ENCODE measurements at places on chromosomes 1 and 21.

DNA sequence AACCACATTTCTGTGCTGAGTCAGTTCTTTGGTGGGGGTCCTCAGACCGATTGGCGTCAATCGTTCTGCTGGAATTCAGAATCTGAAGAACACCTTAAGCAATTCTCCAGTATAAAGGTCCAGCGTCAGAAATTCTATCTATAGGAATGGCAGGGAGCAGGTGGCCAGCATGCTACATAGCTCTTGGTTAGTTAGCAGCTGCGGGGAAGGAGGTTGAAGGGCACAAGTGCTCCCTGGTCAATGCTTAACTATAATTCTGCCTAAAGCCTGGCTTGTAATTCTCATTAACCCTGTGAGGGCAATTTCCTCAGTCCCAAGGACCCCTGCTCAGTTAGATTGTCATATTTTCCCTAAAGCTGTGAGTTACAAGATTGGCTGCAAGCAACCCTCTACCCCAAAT lies 54.3 kb upstream of the GALNT2 start:
- DNase-seq, result no peak

DNA sequence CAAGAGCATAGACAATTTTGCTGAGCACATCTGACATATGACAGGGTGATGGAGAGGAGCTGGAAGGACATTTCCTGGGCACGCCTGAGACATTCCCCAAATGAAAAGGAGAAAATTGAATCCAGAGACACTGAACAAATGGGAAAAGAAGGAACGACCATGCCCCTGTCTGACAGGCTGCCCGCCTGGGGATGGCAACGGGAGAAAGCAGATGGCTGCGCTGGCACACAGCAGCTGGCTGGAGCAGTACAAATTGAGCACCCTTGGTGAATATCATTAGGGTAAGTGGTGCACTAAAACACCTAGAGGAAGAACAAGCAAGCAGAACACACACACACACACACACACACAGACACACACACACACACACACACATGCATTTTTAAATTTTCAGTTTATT lies 174.3 kb upstream of the DUSP10 start:
- DNase-seq, result no peak

GRCh38 chr1:20696397-20697333 lies 21.1 kb downstream of the KIF17 start:
- DNase-seq, result peak; percentile 86

DNA sequence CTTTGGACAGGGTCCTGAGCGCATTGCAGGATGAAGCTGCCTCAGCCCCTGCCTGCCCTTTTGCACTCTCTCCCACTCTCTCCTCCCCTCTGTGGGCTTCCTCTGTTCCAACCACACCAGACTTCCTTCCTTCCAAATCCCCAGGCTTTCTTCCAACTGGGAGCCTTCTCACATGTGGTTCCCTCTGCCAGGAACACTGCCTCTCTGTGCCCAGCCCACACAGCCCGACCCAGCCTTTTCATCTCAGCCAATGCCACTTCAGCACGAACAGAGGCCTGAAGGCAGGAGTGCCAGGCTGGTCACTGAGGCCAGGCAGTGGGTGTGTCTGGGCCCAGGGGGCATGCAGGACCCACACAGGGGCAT lies 5.9 kb downstream of the SELENON start:
- DNase-seq, result no peak

DNA sequence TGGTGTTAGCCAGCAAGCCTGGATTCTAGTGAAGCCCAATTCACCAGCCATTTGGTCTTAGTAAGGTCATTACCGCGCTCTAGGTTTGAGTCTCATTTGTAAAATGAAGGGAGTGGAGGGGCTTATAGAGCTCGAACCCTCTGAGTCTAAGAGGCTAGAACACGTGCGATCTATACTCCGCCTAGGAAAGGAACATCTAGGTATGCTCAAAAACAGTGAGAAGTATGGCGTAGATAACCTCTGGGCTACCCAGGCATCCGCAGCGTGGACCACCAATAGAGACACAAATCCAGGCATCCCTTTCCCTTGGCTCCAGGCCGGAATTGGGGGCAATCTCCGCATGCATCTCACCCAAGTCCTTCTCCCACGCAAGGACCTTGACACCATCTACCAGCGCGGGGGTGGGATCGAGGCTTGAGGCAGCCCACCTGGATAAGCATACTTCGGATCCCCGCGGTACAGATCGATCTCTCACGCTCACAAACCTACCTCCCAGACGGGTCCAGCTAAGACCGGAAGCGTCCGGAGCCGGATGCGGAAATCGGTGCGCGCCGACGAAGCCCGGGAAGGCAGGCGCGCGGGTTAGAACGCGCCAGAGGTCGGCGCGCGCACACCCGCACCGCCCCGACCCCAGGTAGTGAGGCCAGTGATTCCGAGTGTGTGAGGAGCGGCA lies at the start of gene METTL25B:
TSS of gene METTL25B (plus strand) at position 544 of the 673 bp plus-strand sequence. CDS start 636 bp downstream, outside the sequence.
- DNase-seq, result peak; percentile 82

- DNase-seq, result no peak
These were observed 1148.8 kb upstream of the ADGRL4 start for GRCh38 chr1:80155371-80155770.

GRCh38 chr1:50593515-50593914 lies 170.3 kb upstream of the DMRTA2 start:
- DNase-seq, result no peak
